ENCODE measurements at places on chromosomes 12 and 14.

DNA sequence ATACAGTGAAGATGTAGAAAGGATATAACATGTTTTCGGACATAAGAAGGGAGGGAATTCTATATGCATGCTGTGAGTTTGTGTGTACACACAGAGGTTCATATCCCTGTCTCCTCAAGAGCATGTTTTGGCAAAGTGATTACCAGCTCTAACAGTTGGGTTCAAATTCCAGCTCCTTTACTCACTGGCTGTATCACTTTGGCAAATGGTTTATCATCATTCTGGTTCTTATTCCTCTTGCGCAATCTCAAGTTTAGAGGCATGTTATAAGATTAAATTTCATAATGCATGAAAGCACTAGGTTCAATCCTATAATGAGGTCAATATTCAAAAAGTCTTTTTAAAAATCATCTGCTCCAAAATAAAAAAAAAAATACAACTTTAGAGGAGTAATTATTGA lies 107.7 kb upstream of the LRFN5 start:
- no peak for DNase-seq

- DNase-seq, result no peak
Measured at GRCh38 chr12:126114441-126114840, 1049.2 kb downstream of the AACS start.

DNA sequence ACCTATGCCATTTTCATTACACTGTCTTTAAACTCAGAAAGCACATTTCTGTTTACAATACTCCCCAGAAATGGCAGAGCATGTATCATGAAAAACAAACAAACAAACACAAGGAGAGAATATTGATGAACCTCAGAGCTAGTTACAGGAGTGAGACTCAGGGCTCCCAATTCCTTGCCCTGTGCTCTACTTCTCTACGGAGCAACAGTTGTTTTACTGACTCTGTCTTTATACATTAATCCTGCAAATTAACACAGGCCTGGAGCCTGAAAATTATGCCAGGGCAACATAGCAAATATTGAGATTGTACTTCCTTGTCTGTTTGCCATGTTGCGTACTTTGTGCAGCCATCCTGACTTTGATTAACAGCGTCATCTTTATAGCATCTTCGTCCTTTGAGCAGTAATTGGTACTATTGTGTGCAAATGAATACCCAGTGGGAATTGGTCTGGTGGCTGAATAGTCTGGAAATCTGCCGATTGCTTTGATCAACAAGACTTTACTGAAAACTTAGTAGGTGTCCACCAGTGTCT lies 15.2 kb upstream of the AKAP6 start:
- no peak for DNase-seq

GRCh38 chr12:49538510-49539403 lies at the start of gene KCNH3:
Gene KCNH3 (plus strand): TSS chr12:49539030. CDS start chr12:49539417, 387 bp downstream.
- peak; percentile 85 for DNase-seq

GRCh38 chr14:99790978-99791376 lies 2.2 kb upstream of the EML1 start:
- no peak for DNase-seq

DNA sequence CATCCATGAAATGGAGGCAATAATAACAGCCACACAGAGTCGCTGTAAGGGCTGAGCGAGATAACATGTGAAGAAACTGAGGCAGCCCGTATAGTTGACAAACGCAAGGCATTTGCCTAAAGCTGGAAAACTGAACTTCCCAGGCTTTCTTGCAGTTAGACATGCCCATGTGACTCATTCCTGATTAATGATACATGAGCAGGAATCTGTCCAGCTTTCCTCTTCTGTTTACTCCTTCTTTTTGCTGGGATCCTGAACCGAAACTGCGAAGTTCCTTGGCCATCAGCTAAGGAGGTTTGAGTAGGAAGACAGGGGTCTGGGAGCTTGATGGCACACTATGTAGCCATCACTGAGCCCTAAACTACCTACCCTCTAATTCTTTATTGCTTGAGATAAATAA lies 52.2 kb downstream of the ST8SIA1 start:
- DNase-seq, result no peak

- no peak for DNase-seq
Measured at GRCh38 chr14:55373784-55374705, 37.6 kb downstream of the ATG14 start.

DNA sequence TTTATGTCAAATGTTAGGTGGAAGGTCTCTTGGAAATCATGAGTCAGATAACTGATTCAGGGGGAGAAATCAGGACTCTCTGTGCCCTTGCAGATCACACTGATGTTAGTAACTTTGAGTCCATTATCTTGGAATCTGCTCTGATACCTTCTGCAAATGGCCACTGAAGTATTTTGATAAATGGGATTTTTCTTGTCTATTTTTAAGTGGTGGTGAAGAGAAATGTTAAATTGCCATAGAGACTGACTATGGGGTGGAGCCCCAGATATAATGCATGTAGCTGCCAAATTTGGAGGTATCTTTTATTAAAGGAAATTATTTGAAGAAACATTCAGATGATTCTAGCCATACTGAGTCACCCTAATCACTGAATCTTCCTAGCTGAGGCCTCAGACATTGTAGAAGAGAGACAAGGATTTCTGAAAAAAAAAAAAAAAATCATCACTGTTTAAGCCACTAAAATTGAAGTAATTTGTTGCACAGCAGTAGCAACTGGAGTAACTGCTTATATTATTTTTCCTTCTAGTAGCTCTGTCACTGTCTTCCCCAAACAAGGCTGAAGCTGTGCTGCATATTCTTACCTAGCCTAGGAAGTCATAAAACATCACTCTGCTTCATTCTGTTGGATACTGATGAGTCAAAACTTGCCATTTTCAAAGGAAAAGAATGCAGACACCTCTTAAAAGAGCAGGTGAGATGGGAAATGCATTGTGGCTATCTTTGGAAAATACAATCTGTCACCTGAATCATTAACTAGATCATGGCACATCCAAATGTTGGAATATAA lies 36.0 kb upstream of the CLEC14A start:
- no peak for DNase-seq

- peak; percentile 37 for DNase-seq
Measured at GRCh38 chr12:48917857-48918537, 7.3 kb downstream of the FKBP11 start.

DNA sequence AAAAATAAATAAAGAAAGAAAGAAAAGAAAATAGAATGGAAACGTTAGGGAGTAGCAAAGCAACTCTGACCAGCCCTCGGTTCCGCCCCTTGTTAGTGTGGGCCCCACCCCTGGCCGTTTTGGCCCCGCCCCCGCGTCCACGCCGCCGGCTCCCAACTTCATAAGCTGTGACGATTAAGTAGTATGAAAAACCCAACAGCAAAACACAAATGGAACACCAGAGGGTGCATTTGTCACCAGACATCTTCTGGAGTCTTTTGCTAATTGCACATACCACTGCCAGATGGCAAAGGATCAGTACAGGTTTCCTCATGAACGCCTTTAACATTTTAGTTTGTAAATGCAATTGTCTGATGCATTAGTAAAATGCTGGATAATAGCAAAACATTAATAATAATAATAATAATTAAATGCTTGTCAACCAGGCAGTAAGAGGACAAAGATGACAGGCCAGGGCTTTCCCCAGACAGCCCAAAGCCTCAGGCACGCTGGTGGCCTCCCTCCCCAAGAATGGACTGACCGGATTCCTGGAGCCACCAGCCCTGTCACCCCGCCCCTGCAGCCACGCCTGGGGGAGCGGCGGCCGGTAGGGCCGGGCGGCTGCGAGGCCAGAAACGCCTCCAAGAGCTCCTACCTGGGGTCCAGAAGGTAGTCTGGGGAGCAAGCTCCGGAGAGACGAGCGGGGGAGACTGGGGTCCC lies 23.6 kb downstream of the HSP90AA1 start:
- peak; percentile 61 for DNase-seq

- DNase-seq, result peak; percentile 54
Measured at GRCh38 chr14:66508846-66509621, 1.1 kb downstream of the GPHN start.

Measured in activated naive CD4-positive, alpha-beta T cell treated with anti-CD3 and anti-CD28 coated beads, Interleukin-2, amount 50 U/mL, for 16 hours (primary cell).